Choroid plexus epithelial cell (primary cell): ENCODE measurements at places on chromosomes 11 and 22.

DNA sequence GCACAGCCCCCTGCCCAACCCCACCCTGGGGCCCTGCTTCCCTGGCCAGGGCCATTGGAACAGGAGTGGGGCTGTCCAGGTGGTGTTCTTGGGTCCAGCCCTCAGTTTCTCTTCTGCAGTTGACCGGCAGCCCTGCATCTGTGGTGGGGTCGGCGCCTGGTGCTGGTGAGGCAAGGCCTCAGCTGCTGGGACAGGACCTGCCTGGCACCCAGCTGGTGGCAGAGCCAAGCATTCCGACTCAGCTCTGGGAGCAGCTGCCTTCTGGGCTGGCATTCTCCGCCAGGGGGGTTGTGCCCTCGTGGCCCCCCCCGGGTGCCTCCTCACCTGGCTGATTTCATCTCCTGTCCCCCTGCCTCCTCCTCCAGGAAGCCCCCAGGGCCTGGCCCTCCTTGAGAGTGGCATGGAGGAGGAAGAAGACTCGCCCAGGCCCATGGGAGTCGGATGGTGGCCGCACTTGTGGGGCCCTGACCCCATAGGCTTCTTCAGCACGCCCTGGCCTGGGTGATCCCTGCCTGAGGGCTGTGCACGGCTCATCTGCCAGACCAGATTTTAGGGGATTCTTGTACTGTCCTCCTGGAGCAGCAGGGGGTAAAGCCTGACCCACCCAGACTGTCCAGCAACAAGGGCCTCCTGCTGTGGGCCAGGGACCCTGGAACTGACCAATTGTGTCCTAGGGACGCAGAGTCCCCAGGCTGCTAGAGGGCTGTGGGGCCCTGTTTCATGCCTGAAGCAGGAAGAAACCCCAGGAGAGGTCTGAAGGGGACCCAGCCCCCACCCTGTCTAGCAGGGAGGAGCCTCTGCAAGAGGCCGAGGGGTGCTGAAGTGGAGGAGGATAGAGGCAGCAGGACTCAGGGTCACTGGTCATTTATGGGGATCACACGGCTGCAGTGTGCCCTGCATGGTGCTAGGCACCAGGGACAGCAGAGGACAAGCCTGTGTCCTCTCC, 11.6 kb downstream of the CD81 start:
- no peak for DNase-seq

- no peak for DNase-seq
Observed at GRCh38 chr11:110691926-110692325, 20.3 kb downstream of the ARHGAP20 start.

GRCh38 chr11:44785856-44786607, 59.3 kb downstream of the TSPAN18 start:
- no peak for DNase-seq

GRCh38 chr11:9574622-9575259, 1.3 kb downstream of the WEE1 start:
- DNase-seq: peak; percentile 47

- DNase-seq: no peak
Observed at GRCh38 chr11:75241906-75242644, 1.5 kb downstream of the TPBGL start.

DNA sequence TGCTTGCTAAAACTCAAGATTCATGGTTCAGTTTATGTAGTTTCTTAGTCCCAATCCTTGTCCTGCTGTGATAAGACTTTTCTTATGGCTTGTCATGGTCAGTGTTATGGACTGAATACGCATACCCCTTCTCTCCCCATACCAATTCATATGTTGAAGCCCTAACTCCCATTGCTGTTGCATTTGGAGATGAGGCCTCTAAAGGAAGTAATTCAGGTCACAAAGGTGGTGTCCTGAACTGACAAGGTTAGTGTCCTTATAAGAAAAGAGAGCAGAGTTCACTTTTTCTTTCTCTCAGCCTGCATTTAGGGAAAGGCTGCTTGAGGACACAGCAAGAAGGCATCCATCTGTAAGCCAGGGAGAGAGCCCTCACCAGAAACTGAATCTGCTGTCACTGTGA, 618.2 kb downstream of the LRRC4C start:
- no peak for DNase-seq

DNA sequence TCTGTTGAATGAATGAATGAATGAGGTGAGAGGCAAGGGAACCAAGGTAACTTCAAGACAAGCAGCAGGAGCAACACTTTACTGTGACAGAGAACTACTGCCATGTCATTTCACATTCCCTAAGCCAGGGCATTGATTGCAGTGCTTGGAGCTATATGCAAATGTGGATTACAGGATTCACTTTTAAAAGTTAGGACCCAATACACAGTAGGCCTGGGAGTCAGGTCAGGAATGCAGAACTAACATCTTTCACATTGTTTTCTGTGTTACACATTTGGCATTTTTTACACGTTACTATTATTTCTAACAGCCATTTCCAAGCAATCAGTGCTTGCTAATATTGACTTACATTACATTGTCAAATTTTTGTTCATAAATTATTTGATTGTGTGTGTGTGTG, 26.2 kb upstream of the ME3 start:
- peak; percentile 50 for DNase-seq

GRCh38 chr22:23207729-23208393, 27.6 kb downstream of the BCR start:
- no peak for DNase-seq

GRCh38 chr11:121464352-121464946, 11.7 kb upstream of the SORL1-AS1 start:
- DNase-seq: peak; percentile 93

- no peak for DNase-seq
Observed at GRCh38 chr22:42770941-42771647, 50.4 kb upstream of the A4GALT start.

DNA sequence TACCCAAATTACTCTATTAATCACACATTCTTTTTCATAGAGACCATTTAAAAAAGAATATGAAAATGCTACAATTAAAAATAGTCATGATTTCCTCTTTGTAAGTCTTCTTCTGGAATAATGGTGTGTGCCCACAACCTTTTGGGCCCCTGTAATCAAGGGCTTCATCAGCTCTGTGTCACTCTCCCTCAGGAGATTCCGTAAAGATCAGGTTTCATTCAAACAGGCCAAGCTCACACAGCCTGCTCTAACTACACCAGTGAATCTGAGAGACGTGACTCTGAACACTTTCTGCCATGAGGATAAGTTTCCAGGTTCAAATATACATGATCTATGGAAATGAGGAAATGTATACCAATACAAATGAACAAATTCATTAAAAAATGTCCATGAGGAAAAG, 9.5 kb downstream of the DRICH1 start:
- DNase-seq: no peak

- peak; percentile 7 for DNase-seq
Observed at GRCh38 chr22:25564979-25565677, 653 bp downstream of the GRK3 start.

GRCh38 chr22:35258191-35258988, 1.1 kb downstream of the HMGXB4 start:
- peak; percentile 44 for DNase-seq

GRCh38 chr11:33691066-33691864, 9.4 kb downstream of the C11orf91 start:
- no peak for DNase-seq

DNA sequence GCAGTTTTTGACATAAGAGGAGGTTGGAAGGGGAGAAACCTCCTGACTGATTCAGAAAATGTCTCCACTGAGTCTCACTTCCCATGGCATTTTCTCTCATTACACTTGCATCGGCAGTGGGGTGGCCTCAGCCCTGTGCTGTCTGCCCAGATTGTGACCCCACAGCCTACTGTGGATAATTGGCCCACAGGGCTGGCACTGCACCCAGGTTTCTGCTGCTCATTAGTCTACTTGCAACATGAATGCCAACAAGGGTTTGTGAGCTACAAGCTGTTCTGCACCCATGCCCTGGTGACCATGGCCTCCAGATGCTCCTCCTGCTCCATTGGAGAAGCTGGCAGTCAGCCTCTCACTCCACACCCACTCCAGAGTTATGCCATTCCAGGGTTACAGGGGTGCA, 296.0 kb downstream of the CTTN start:
- no peak for DNase-seq

DNA sequence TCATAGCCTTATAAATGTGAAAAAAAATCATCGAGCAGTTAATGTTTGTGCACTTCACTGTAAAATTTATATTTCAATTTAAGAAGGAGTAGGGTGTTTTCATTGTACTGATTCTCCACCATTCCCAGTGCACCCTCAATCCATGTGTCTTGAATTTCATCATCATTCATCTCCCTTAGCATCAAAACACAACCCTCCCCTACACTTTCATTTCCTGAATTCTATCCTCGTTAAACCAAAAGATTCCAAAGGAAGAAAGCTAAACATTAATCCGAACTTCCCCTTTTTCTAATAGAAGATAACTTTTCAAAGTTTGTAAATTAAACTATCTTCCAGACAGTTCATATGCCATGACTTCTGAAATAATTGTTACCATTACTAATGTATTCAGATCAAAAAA, 34.1 kb upstream of the OR8B8 start:
- DNase-seq: no peak

- peak; percentile 67 for DNase-seq
Observed at GRCh38 chr11:130156108-130157022, 3.2 kb upstream of the ST14 start.

- DNase-seq: no peak
Observed at GRCh38 chr22:46482056-46482675, 55.3 kb downstream of the CELSR1 start.

DNA sequence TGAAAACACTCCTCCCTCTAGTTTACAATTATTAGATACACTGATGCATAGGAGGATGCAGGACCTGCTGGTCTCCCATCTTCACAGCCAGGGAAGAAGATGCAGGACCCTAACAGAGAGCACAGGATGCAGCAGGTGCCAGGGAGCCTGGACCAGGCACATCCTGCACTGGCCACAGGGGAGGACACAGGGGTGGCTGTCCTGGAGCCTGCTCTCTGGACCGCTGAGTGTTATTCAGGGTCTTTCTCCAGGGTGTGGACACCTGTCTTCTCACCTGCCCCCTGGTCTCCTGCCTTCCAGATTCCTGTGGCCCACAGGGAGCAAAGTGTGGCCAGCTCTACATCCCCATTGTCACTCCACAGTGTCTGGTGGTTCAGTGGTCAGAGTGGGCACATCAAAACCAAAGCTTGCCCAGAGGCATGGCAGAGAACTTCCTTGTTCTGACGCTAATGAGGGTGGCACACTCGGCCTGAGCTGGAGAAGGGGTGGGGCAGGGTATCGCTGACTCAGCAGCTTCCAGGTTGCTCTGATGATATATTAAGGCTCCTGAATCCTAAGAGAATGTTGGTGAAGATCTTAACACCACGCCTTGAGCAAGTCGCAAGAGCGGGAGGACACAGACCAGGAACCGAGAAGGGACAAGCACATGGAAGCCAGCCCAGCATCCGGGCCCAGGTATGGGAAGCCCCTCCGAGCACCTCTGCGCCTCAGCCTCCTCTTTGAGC, at the start of gene APOBEC3A:
Gene APOBEC3A (plus strand): TSS at position 564 of the 725 bp plus-strand sequence. CDS start 83 bp downstream, at position 647.
- DNase-seq: no peak

DNA sequence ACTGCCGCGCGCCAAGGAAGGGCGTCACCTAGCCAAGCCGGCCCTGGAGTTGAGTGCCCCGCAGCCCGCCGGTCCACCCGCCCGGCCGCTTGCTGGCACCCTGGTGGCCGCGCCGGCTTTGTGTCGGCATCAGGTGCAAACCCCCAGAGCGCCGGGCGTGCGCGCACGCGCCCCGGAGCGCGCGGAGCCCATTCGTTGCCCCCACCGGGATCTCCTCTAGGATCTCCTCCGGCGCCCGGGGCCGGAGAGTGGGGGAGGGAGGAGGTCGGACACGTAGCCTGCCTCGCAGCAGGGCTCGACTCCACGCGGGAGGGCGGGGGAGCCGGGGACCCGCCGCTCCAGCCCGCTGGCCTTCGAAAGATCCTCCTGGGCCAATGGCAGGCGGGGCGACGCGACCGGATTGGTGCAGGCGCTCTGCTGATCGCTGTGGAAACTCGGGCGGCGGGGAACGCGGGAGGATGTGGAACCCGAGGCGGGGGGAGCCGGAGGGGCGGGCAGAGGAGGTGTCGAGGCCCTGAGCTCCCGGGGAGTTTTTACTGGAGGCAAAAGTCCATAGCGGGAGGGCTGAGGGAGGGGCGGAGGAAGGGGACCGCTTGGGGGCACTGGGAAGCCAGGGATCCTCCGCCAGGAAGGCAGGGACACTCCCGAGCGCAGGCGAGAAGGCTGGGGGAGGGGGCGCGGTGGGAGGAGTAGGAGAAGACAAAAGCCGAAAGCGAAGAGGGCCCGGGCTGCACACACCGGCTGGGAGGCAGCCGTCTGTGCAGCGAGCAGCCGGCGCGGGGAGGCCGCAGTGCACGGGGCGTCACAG, at the start of gene FADS2:
Gene FADS2 (plus strand): TSS at position 730 of the 808 bp plus-strand sequence. CDS start 91 bp downstream, outside the sequence.
- DNase-seq: peak; percentile 94

DNA sequence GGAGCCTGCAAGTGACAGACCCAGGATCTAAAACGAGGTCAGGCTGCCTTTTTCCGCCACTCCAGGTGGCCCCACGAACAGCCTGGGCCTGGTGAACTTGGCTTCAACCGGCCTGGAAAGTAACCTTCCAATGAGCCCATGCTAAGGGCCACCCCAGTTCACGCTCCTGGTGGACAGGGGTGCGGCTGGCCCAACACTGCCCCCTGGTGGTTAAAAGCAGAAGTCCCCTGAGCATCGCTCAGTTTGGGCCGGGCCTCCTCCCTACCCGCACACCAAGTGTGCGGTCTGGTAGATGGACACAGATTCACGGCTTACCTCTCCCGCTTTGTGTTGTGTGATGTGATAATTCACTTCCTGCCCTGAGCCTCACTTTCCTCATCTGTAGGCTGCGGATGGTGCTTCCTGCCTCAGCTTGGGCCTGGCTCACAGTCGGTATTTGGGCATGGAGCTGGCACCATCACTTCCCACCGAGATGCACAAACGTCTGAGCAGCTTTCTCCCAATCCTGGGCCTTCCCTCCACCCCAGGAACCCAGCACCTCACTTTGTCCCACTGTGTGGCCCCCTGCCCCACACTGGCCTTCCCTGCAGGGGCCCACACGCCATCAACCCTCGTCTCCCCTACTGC, 13.7 kb upstream of the SEC14L3 start:
- peak; percentile 50 for DNase-seq

- DNase-seq: peak; percentile 76
Observed at GRCh38 chr11:19437760-19438159, 197.0 kb upstream of the E2F8 start.

DNA sequence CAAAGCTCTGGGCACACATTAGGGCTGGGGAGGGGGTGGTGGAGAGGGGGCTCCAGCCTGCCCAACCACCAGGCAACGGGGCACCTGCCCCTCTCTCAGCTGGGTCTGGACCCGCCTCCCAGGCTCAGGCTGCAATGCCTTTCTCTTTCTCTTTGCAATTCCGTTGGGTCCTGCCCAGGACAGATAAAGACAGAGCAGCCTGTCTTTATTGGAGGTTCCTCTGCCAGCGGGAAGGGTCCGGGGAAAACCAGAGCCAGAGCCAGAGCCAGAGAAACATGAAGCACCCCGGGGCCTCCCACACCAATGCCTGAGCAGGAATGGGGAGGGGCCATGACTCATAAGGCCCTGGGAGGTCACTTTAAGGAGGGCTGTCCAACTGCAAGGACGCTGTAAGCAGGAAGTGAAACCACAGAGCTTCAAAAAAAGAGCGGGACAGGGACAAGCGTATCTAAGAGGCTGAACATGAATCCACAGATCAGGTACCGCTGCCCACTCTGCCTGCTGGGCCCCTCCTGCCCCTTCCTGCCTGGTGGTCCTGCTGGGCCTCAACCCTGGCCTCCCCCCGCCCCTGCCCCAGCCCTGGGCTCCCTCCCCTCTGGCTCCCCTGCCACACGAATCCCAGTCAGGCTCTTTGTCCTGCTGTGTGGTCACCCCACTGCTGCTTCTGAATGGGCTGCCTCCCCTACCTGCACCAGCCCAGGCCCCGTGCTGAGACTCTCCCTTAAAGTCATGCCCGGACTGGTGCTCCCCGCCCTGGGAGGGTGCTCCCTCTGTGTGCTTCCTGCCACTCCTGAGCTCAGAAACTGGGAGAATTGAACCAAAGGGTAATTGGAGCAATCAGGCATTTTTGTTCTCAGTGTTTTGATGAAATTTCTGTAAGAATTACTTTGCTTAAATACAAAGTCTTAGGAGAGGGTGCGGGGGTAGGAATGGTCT, at the start of gene APOBEC3B:
Gene APOBEC3B (plus strand): TSS at position 356 of the 936 bp plus-strand sequence. CDS start 107 bp downstream, at position 463.
- DNase-seq: no peak
